ENCODE measurements at places on chromosomes 13 and 19. TPM values are rescaled to one million over a fixed set of nuclear protein-coding genes. Genes with fewer than 3 reads are reported as not detected.

Gene TMC4
- 21.9 TPM for total RNA-seq

Gene ZNF264
- total RNA-seq = 37.5 TPM

Gene DAND5
- not detected for total RNA-seq

Gene RFPL4A
- total RNA-seq = not detected

Gene TDRD12
- not detected for total RNA-seq

Gene CAPS
- total RNA-seq = 5.3 TPM

Gene NUMBL
- 31.0 TPM for total RNA-seq

Gene NLRP9
- total RNA-seq = not detected

Gene LILRA1
- not detected for total RNA-seq

Gene CCDC194
- total RNA-seq = 0.20 TPM

Gene ZNF560
- 0.15 TPM for total RNA-seq

Gene KLK11
- not detected for total RNA-seq

Gene PRR19
- total RNA-seq = not detected

Gene FBXO17
- total RNA-seq = 25.2 TPM

Gene IGSF23
- 2.7 TPM for total RNA-seq

Gene EPS8L1
- 40.5 TPM for total RNA-seq

Gene ZNF749
- total RNA-seq = 11.6 TPM

Gene ZNF580
- 5.8 TPM for total RNA-seq

Gene SPTBN4
- total RNA-seq = 2.4 TPM

Gene NALCN
- 10.2 TPM for total RNA-seq

Gene ATP8B3
- 2.4 TPM for total RNA-seq

Gene LHB
- total RNA-seq = 0.25 TPM

Gene CLEC4M
- total RNA-seq = not detected

Gene SIAH3
- under 0.01 TPM for total RNA-seq

Gene ZNF296
- 0.65 TPM for total RNA-seq

Gene GPR12
- not detected for total RNA-seq

Gene ATP1A3
- total RNA-seq = 0.17 TPM

Gene CEACAM7
- total RNA-seq = not detected

Gene ERICH4
- not detected for total RNA-seq

Gene FGF9
- total RNA-seq = 0.52 TPM

Gene PCDH20
- 19.1 TPM for total RNA-seq

Gene PRR22
- total RNA-seq = not detected

Gene ICAM5
- total RNA-seq = 0.40 TPM

Gene ZNF28
- total RNA-seq = 36.5 TPM

Gene ZNF880
- 32.5 TPM for total RNA-seq
